ENCODE measurements at places on chromosomes 3 and 15.

GRCh38 chr15:88894348-88894818 is 961 bp downstream of the HAPLN3 start:
- peak; percentile 87 for DNase-seq

DNA sequence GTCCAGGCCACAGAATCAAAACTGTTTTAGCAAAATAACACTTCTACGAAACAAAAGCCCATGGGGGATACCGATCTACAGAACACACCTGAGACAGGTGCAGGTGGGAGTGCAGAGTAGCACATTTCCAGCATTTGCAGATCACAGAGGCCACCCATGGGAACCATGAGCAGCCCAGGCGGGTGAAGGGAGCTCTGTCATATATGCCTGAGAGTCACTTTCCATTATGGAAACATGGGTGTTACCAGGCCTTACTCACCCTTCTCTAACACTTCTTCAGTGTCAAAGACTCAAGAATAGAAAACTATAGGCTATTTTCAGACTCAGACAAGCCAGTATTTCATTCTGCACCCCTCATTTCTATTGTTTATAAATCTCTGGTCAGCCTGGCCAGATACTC is 3.5 kb downstream of the PLA1A start:
- no peak for DNase-seq

DNA sequence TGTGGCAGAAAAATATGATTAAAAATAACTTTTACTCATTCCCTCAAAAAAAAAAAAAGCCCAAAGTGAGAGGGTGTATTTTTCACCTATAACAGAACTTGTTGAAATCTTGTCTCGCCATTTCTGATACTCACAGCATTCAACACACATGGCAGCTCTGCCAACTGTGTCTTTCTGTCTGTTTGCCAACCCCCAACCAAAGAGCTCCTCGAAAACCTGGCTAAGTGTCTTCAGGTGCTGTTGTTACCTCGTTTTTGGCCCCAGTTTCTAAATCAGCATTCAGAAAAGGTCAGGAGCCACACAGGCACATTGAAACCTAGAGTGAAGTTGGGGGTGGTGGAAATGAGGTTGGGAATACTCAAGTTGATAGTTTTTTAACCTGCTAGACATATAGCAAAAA is 123.5 kb downstream of the TMEM108 start:
- DNase-seq, result no peak

DNA sequence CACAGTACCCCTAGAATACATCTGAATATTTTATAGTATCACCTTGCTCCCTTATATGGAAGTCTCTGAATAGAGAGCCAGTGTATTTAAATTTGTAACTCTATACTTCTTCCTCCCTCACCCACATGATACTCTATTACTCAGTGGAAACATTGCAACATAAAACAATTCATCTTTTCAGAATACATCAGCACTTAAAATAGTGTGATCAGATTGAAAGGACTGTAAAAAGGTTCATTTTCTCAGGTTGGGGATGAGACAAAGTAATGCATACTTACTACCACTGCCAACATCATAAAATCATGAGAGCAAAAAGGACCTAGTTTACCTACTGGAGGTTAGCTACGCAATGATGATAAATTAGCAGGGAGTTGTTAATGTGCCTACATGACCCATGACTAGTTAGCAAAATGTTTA is 13.8 kb upstream of the THRB start:
- DNase-seq, result no peak

DNA sequence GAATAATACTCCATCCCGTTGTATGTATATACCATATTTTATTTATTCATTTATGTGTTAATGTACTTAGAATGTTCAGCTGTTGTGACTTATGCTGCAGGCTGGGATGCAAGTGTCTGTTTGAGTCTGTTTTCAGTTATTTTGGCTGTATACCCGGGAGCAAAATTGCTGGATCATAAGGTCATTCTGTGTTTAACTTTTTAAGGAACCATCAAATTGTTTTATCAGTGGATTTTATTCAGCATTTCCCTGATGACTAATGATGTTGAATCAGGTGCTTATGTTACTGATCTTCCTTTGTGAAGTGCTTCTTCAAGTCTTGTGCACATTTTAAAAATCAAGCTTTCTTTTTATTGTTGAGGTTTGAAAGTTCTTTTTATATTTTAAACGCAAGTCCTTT is 118.1 kb downstream of the SLC25A26 start:
- no peak for DNase-seq

GRCh38 chr3:111134302-111134701 is 62.7 kb downstream of the NECTIN3 start:
- DNase-seq, result no peak

DNA sequence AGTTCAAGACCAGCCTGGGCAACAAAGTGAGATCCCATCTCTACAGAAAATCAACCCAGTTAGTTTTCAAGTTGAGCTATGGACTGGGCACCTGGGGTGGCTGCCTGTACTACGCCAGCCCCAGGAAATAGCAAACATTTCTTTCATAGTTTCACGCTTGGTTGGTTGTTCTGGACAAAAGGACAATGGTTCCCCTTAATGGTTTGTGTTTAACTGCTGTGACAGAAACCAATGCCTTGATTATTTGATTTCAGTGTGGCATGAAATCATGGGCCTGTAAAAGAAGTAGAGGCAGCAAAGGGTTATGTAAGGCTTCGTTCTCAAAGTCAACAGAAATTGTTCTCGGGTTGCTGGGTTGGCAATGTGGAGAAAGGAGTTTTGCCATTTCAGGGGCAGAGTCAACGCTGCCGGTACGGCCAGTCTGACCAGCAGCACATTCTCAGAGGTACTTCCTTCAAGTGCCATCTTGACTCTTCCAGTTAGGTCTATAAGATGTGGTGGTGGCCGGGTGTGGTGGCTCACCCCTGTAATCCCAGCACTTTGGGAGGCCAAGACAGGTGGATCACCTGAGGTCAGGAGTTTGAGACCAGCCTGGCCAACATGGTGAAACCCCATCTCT is 12.7 kb downstream of the LCMT2 start:
- no peak for DNase-seq

DNA sequence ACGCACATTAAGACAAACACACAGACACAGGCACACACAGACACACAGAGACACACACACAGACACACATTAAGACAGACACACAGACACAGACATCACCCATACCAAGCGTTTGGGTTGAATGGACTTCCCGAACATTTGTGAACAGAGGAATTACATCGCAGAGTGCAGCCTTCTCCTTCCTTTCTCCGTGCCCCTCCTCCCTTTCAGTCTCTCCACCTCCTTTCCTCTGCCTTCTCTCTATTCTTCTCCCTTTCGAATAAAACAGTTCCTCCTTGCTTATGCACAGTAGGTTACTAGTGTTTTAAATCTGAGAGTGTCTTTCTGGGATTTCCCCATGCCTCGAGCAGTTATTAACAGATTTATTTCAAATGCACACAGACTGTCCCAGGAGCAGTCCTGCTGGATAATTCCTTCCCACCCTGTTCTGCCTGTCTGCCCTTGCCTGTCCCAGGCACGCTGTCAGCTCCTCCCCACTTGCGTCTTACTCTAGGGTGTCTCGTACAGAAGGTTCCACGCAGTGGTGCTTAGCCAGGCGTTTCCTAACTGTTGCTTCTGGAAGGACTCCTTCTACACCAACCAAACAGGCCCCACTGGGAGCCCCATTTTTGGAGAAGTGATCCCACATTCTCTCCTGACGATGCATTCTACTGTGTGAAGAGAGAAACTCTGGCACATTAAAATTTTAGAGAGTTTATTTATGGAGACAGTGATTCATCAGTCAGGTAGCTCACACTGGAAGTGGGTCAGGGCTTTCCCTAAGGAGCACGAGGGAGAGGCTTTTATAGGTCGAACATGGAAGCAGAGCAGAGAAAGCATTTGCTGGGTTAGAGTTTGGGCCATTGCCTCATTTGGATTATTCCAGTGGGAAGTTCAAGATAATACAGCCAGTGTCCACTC is 163.8 kb downstream of the SV2B start:
- no peak for DNase-seq

GRCh38 chr3:15783361-15783969 is 14.3 kb downstream of the ANKRD28 start:
- DNase-seq, result no peak

GRCh38 chr15:61641645-61642044 is 412.5 kb upstream of the RORA start:
- no peak for DNase-seq

GRCh38 chr3:123088387-123088786 is 21.6 kb downstream of the PDIA5 start:
- no peak for DNase-seq

- no peak for DNase-seq
Observed at GRCh38 chr15:70870051-70870450, 16.1 kb upstream of the LARP6 start.

DNA sequence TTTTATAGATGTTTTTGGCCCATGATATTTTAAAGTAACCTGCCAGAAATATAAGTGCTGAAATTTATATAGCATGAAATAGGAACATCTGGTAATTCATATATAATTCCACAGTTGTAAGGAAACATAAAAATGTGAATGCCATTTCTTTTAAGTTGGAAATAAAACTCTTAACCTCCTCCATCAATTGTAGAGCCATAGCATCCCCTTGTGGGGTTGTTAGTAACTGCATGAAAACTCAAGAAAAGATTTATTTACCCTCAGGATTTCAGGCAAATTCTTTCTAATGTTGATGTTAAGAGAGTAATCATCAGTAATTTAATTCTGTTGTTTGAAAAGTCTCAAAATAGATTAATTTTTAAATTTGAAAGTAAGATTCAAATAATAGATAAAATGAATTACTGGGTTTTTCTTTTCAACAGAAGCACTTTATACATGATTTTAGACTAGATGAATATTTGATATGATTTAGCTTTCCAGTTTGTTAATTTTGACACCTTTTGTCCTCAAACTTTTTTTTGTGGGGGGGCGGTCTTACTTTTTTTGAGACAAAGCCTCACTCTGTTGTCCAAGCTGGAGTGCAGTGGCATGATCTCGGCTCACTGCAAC is 74.7 kb downstream of the RASA2 start:
- peak; percentile 80 for DNase-seq

DNA sequence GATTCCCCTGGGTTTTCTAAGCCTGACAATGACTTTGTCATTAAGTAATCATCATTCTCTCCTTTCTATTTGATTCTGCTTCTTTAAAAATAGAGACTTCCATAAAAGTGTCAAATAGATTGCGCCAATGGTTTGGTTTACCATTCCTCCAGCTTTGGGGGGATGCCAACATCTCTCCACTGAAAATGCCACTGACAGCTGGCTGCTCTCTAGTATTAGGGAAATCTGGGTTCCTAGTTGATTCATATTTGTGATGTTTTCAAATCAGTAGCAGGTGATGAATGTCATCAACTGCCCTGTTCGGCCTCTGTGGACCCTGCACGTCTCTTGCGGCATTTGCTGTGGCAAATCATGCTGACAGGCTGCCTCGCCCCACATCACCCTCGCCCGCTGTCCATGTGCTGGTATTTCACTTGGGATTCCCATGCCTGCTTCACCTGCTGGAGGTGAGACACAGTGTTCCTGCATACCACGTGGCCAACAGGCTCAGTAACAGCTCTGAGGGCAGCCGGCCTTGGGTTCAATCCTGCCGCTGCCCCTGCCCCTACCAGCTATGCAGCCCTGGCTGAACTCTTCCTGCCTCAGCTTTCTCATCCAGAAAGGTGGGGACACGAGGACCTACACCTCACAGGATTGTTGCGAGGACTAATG is 28.1 kb downstream of the ZXDC start:
- no peak for DNase-seq

GRCh38 chr15:52499506-52499905 is 29.2 kb downstream of the MYO5A start:
- DNase-seq, result no peak

GRCh38 chr3:154473769-154474168 is 43.8 kb upstream of the GPR149 start:
- no peak for DNase-seq
